ENCODE measurements at places on chromosomes 13 and 19. TPM values are rescaled to one million over a fixed set of nuclear protein-coding genes. Genes with fewer than 3 reads are reported as not detected.

LGALS4 gene
- total RNA-seq = 60.3 TPM

JSRP1 gene
- total RNA-seq = not detected

NLRP11 gene
- total RNA-seq = 0.14 TPM

PRTN3 gene
- total RNA-seq = 0.24 TPM

RAB20 gene
- total RNA-seq = 11.7 TPM

CLC gene
- not detected for total RNA-seq
